ENCODE measurements at places on chromosomes 7 and 10.

- DNase-seq: no peak
These were observed 1.8 kb upstream of the EFCAB10 start for GRCh38 chr7:105583061-105583460.

GRCh38 chr10:21976739-21977138, 26.8 kb downstream of the DNAJC1 start:
- DNase-seq: no peak

- no peak for DNase-seq
These were observed 184.3 kb upstream of the DGKB start for GRCh38 chr7:15086862-15087261.

DNA sequence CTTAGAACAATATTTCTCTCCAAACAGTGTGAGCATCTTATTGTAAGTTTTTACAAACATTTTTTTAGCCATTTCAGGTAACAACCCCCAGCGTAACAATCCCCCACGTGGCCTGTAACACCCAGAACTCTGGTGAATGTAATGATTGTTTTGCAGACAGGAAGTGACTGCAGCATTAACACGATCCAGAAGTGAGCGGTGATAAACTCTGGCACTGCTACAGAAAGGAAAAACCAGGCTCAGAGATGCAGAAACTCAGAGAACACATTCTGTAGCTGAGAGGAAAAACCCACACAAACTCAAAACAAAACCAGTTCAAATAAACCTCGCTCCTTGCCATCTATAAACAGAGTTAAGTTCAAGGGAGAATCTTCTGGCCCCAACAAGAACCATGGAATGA, 285.7 kb downstream of the FGFR2 start:
- no peak for DNase-seq

GRCh38 chr10:130637089-130637676, 501.0 kb downstream of the GLRX3 start:
- no peak for DNase-seq

DNA sequence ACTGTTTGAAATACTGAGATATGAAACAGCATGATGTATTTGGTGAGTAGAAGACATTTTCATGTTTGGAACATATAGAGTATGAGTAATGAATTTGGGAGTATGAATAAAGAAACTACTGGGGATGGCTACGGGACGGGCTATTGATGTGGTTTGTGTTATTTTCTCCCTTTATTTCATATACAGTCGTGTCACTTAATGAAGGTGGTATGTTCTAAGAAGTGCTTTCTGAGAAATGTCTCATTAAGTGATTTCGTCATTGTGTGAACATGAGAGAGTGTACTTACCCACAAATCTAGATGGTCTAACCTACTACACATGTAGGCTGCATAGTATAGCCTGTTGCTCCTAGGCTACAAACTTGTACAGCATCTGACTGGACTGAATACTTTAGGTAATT, 106.3 kb downstream of the CCNY start:
- DNase-seq: no peak

- no peak for DNase-seq
These were observed 254.9 kb downstream of the TEX36 start for GRCh38 chr10:125428054-125428453.

DNA sequence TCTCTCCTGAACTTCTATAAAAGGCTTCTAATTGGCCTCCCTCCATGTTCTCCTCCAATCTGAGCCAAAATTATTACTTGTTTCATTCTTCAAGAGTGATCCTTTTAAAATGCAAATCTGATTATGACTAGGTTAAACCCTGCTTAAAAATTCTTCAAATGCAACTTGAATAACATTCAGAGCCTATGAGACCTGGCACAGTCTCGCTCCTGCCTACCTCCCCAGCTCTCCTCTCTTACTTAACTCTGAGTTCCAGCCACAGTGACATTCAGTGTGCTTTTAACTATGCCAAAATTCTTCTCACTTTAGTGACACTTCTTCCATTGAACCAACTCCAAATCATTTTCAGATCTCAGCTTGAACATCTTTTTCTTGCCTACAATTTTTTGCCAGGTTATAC, 68.8 kb downstream of the TMEM168 start:
- DNase-seq: no peak

DNA sequence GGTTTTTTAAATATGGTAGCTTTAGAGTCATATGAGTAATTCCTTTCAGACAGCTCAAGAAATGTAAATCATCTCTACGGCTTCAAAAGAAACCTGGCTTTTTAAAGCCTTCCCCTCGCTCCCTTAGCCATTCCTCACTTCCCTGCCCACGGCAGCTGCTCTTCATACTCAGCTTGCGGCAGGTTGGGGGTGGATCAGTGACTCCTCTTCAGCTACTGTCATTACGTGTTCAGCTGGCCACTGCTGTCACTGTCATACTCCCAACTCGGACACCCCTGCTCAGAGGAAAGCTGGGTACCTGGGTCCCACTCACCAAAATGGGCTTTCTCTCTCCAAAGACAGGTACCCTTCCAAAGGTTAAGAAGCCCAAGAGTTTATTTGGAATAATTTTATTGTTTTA, 6.6 kb downstream of the YWHAG start:
- DNase-seq: no peak

- no peak for DNase-seq
These were observed 26.1 kb downstream of the WAC start for GRCh38 chr10:28558923-28559508.

DNA sequence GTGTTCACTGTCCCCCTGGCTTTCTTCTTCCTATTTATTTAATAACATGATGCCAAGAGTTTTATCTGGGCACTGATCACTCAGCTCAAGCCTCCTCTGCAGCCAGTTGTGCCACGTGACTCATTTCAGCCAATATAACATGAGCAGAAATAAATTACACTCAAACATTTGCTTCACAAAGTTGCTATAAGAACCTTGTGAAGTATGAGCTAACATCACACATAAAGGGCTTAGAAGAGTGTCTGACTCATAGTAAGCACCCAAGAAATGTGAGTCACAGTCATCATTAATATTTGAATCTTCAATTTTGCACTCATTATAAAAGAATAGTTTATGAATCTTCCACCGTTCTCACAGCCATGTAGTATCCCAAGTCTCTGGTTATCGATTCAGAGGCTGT, 414.6 kb upstream of the NPVF start:
- DNase-seq: no peak

DNA sequence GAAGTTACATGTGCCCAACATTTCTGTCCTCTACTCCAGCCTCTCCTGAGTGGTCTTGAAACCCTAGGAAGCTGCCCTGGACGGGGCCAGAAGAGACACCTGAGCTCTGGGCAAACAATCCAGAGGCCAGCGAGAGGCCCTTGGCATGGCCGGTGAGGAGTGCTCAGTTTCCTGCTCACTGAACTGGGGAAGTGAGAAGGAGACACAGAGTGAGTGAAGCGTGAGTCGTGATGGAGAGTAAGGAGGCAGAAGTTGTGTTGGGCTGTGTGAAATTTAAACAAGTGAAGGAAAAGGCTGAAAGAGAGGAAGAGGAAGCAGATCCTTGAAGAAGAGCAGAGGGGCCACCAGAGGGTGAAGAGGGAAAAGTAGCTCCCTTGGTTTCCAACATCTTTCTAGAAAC, 73.2 kb downstream of the WNT2 start:
- no peak for DNase-seq

DNA sequence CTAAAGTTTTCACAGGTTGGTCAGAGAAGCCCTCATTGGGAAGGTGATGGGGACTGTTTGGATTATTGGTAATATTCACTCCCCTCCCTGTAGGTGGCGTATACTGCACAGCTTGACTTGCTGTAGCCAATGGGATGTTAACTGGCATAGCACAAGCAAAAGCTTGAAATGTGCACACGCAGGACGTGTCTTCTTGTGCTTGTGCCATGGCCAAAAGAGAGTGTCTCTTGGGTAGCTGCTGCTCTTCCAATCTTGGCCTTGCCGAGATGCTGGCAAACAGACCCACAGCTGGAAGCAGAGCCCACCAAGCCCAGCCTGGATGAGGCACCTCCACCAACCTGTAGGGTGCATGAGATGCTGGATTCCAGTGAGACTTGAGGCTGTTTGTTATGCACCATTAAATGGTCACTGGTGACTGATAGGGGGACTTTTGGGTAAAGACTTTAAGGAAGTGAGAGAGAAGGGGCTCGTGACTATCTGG, 266.0 kb downstream of the GRID1 start:
- DNase-seq: peak; percentile 20

DNA sequence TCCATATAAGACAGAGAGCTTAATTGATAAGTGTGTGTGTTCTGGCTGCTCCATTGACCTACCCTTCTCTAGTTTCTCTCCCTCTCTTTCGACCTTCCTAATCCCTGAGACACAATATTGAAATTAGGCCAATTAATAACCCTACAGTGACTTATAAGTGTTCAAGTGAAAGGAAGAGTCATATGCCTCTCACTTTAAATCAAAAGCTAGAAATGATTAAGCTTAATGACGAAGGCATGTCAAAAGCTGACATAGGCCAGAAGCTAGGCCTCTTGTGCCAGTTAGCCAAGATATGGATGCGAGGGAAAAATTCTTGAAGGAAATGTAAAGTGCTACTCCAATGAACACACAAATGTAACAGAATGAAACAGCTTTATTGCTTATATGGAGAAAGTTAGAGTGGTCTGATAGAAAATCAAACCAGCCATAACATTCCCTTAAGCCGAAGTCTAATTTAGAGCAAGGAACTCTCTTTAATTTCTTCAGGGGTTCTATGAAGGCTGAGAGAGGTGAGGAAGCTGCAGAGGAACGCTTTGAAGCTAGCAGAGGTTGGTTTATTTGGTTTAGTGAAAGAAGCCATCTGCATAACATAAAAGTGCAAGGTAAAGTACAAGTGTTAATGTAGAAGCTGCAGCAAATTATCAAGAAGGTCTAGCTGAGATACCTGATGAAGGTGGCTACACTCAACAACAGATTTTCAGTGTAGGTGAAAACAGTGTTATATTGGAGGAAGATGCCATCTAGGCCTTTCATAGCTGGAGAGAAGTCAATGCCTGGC, 53.8 kb downstream of the ST7 start:
- no peak for DNase-seq

DNA sequence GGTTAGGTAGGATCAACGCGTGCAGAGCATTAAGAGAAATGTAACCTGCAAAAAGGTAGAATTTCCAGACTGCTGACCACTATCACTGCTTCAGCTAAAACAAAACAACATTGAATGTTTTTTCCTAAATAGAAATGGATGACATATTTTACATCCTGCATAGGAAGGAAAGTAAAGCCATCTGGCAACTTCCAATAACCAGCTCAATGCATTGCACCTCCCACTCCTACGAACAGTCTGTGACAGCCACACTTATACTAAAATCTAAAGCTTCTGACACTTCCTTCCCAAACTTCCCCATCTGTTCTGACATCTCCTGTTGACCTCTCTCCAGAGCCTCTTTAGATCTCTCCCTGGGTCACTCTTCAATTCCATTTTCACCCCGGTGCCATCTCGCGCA, 47.1 kb downstream of the NRCAM start:
- DNase-seq: no peak

GRCh38 chr10:117504562-117504961, 38.0 kb upstream of the EMX2 start:
- DNase-seq: no peak

DNA sequence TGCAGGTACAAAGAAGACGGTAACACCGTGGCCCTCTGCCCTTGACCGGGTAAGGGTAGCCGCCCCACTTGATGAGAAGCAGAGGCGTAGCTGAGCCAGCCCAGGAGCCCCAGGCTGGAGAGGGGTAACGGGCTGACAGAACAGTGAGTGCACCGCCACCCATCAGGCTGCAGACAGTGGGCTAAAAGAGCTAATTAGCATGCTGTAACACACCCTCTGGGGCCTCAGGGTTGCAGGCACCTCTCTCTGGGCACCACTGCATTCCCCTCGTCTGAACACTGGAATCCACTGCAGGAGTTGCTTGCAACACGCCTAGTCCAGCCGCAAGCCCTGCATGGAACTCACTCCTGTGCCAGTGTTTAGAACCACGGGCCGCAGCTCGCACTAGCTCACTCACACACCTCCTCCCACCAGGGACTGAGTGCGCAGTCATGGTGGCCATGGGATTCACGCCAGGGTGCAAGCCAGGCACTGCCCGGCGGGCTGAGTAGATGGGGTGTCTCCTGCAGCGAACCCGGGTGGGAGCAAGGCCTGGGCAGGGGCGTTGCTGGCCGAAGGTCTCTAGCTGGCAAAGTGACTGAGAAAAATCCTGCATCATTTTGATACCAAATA, 36.1 kb downstream of the AGMO start:
- no peak for DNase-seq

DNA sequence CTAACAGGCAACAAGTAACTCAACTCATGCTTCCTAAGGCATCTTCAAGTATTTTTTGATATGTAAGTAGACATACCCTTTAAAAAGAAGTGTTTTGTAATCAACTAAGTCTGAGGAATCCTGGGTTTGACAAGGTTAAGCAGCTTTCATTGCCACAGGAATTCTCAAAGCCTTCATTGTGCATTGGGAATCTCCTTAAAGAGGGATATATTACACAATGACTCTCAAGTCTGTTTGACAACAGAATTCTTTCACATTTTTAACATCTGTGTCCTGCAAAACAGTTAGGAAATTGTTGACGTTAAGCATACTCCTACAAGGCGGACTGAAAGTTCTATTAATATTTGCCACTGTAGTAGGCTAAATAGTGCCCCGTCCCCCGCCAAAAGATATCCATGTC, 71.4 kb downstream of the SGMS1 start:
- no peak for DNase-seq

- DNase-seq: no peak
These were observed 889 bp downstream of the OR2A2 start for GRCh38 chr7:144110272-144110671.

Data from NCI-H2081 (cell line).